ENCODE measurements at places on chromosomes 1 and 21.

GRCh38 chr1:55696181-55696754, 481.1 kb upstream of the USP24 start:
- DNase-seq = no peak

GRCh38 chr1:40796939-40797667, 13.5 kb downstream of the KCNQ4 start:
- DNase-seq = no peak

DNA sequence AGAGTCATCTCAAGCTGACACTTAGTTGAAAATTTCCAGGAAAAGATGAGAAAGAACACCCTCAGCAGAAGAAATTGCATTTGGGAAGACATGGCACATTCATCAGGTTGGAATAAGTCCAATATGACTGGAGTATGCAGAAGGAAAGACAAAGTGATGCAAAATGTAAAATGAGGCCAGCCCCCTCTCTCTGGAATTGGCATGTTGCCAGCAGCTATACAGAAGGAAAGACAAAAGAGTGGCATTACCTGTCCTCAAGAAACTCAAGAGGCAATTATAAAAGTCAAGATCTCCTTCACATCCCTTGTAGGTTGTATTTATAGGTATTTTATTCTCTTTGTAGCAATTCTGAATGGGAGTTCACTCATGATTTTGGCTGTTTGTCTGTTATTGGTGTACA, 426.3 kb downstream of the AGBL4 start:
- no peak for DNase-seq

DNA sequence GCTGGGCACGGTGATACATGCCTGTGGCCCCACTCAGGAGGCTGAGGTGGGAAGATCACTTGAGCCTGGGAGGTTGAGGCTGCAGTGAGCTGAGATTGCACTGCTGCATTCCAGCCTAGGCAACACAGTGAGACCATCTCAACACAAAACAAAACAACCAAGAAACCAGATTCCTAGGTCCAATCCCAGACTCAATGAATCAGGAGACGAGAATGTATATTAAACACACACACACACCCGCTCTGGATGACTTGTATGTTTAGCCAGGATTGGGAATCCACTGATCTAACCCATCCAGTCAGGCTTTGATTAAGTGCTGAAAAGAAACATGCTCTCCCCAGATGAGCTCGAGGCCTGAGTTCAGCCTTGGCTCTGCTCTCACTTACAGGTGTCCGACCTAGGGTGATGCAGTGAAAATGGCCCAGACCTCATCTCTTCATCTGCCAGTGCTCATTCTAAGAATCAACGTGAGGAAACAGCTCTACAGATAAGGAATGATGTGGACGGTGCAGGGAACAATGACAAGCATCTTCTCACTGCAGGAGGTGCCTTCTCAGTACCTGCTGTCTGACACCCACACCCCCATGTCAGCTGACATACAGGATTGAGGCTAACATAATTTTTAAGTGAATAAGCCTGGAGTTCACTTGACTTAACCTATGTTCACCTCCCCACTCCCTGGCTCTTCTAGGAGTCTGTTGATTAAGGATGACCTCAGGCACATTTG, 15.3 kb upstream of the SRSF4 start:
- no peak for DNase-seq

GRCh38 chr1:186819126-186819525, 9.6 kb upstream of the PLA2G4A start:
- no peak for DNase-seq

- DNase-seq = no peak
These were observed 165.4 kb downstream of the DNM3 start for GRCh38 chr1:172006660-172007059.

GRCh38 chr21:46317710-46318463, 5.8 kb downstream of the C21orf58 start:
- DNase-seq = no peak

All from activated naive CD8-positive, alpha-beta T cell treated with anti-CD3 and anti-CD28 coated beads for 36 hours (primary cell).